Caudate nucleus (tissue), 63 donors: ENCODE measurements at places on chromosomes 6 and 20.

- DNase-seq: no peak
These were observed 50.8 kb upstream of the MYLIP start for GRCh38 chr6:16078064-16078463.

GRCh38 chr6:41171908-41172307 lies 9.0 kb upstream of the TREM2 start:
- no peak for DNase-seq

GRCh38 chr6:11366183-11366933 lies 133.9 kb upstream of the NEDD9 start:
- no peak for DNase-seq

DNA sequence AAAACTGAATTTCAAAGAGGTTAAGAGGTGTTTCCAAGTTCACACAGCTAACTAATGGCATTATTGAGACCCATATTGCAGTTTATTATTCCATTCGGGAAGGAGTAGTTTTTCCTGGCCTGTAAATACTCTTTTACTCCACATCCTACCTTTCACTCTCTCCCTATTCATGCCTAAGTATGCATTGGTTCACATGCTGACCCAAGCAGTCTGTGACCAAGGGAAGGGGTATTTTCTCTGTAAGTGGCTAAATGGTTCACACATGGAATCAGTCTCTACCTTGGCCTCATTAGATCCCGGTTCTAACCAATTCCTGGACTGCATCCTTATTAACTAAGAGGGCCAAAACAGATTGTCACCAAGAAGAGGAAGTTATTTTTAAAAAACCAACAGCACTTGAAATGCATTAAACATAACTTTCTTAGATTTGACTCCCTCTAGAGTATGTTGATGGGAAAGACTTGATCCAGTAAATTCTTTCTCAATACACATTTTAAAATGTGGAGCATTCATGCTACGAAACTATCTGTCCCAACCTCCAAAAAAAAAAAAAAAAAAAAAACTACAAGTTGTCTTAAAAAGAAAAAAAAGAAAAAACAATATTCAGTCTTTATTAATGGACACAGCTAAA lies 17.8 kb upstream of the RSPO3 start:
- DNase-seq: no peak

DNA sequence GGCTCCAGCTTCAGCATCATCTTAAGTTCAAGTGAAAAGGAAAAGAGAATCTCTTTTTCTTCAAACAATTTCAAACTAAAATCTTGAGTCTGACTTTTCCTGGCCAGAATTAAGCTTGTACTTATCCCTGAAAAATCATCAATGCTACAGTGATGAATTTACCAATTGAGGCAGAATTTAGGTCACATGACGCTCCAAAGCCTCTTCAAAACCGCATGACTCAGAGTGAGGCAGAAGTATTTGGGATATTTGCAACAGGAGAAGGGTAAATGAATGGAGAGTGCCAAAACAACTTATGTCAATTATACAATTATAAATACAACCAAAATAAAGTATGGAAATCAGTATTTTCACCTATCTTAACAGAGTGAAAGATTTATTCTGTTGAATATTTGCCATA lies 515.5 kb downstream of the COL12A1 start:
- no peak for DNase-seq
